ENCODE measurements at places on chromosomes 5 and 9.

DNA sequence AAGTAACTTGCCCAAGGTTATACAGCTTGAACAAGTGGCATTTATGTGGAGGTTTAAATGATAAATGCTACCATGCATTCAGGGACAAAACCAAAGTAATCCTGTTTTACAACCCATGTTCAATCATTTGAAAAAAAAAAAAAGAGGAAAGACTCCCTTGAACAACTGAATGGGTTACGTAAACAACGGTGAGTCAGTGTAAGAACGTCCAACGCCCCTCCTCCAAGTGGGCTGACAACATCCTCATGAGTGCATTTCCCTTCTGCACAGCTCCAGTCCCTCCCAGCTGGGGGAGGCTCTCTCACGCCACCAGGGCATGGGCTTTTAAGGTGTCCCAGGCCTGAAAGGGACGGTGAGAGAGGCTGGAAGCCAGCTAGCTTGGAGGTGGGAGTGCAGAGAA is 90.0 kb downstream of the PRRT1B start:
- no peaks in the 10 kb centered on the region for H3K27me3 ChIP-seq
- H3K4me1 ChIP-seq: peaks cover 20% of the 10 kb centered on the region
- DNase-seq: peak; percentile 91
- peak overlapping the region; percentile 81 for H3K27ac ChIP-seq
- no peak overlapping the region for H3K4me3 ChIP-seq
- H3K36me3 ChIP-seq: peaks cover 66% of the 10 kb centered on the region

GRCh38 chr5:168613396-168613795 is 34.2 kb upstream of the PANK3 start:
- no peak for DNase-seq
- H3K36me3 ChIP-seq: no peaks in the 10 kb centered on the region
- no peaks in the 10 kb centered on the region for H3K27me3 ChIP-seq
- no peak overlapping the region for H3K4me3 ChIP-seq
- peaks cover 6% of the 10 kb centered on the region for H3K4me1 ChIP-seq
- H3K27ac ChIP-seq: no peak overlapping the region

GRCh38 chr5:172699999-172700364 is 58.9 kb downstream of the NEURL1B start:
- H3K27me3 ChIP-seq: peaks cover 13% of the 10 kb centered on the region
- no peaks in the 10 kb centered on the region for H3K36me3 ChIP-seq
- H3K27ac ChIP-seq: no peak overlapping the region
- no peak for DNase-seq
- peaks cover 24% of the 10 kb centered on the region for H3K4me1 ChIP-seq
- no peak overlapping the region for H3K4me3 ChIP-seq

DNA sequence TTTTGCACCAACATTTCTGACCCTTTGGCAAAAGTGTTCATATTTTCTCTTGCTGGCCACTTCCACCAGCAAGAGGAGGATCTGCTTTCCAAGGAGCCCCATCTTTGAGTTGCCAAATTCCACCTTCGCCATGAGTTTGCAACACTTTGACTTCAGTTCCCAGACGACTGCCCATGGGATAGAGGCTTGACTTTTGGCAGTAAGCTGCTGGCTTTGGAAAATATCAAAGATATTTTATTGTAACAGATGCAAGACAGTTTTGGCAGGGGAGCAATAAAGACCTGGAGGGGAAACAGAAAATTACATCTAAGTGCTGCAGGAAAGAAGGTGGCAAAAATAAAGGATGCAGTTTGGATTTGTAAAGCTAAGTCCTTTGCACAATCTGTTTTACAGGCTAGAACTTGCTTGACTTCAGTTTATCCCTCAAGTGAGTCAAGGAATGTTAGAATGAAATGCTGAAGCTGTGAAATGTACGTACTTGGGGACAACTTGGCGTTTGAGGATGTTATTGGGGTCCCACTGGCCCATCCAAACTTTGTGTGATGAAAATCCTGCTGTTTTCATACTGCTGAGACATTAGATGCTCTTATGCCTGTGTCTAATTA is 232.9 kb downstream of the GOLPH3 start:
- no peaks in the 10 kb centered on the region for H3K27me3 ChIP-seq
- H3K27ac ChIP-seq: no peak overlapping the region
- no peak overlapping the region for H3K4me3 ChIP-seq

- no peak overlapping the region for H3K27ac ChIP-seq
- peaks cover 62% of the 10 kb centered on the region for H3K36me3 ChIP-seq
Measured at GRCh38 chr9:133352635-133353340, 3.5 kb downstream of the SURF1 start.

- no peak for DNase-seq
- no peak overlapping the region for H3K4me3 ChIP-seq
- H3K4me1 ChIP-seq: no peaks in the 10 kb centered on the region
- H3K36me3 ChIP-seq: peaks cover 74% of the 10 kb centered on the region
- H3K27ac ChIP-seq: no peak overlapping the region
Measured at GRCh38 chr5:37005252-37005651, 128.7 kb downstream of the NIPBL start.

DNA sequence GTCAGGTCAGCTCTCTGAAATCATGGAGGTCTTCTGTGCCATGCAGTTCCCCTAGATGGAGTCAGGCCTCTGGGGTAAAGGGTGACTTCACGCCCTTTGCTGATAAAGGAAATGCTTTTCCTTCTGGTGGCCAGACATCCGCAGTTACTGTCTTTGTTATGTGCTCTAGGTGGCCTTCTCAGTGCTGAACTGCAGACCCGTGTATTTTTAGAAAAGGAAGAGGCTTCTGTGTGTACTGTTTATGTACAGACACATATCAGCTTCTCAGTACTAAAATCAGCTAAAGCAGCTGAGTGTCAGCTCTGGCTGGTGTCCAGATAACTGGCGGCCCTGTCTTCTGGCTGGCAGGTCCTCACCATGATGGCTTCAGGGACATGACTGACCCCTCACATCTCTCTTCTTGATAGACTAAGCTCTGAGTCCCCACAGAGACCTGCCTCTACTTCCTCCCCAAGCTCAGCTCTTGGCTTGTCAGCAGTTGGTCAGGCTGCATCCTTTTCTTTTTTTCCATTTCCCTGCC is 75.3 kb downstream of the ARHGAP26 start:
- H3K36me3 ChIP-seq: no peaks in the 10 kb centered on the region
- peak overlapping the region; percentile 14 for H3K27ac ChIP-seq
- no peaks in the 10 kb centered on the region for H3K27me3 ChIP-seq

GRCh38 chr5:127995556-127995955 is 88.0 kb upstream of the SLC12A2 start:
- H3K4me1 ChIP-seq: no peaks in the 10 kb centered on the region
- H3K4me3 ChIP-seq: no peak overlapping the region
- H3K27ac ChIP-seq: no peak overlapping the region
- H3K36me3 ChIP-seq: no peaks in the 10 kb centered on the region
- H3K27me3 ChIP-seq: no peaks in the 10 kb centered on the region

- peaks cover 49% of the 10 kb centered on the region for H3K4me1 ChIP-seq
- H3K27ac ChIP-seq: no peak overlapping the region
- no peak overlapping the region for H3K4me3 ChIP-seq
- no peaks in the 10 kb centered on the region for H3K27me3 ChIP-seq
- DNase-seq: no peak
Measured at GRCh38 chr5:68271124-68271523, 55.6 kb downstream of the PIK3R1 start.

- H3K4me1 ChIP-seq: no peaks in the 10 kb centered on the region
- H3K27ac ChIP-seq: no peak overlapping the region
- no peak for DNase-seq
- no peaks in the 10 kb centered on the region for H3K36me3 ChIP-seq
- H3K27me3 ChIP-seq: no peaks in the 10 kb centered on the region
- H3K4me3 ChIP-seq: no peak overlapping the region
Measured at GRCh38 chr9:121312169-121312568, 44.2 kb downstream of the GSN start.

DNA sequence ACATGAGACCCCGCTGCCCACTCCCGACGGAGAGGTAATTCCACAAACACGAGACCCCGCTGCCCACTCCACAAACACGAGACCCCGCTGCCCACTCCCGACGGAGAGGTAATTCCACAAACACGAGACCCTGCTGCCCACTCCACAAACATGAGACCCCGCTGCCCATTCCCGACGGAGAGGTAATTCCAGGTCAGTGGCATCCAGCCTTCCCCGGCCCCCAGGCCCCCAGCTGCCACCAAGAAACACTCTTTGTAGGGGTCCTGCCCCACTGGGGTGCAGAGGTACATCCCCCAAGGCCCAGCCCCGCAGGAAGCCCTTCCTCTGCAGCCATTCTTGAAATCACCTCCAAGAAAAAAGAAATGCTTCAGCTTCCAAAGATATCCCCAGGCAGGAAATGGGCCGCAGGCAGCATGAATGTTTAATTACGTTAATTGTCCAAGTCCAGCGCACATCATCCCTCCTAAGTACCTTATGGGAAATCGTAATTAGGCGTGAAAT is 115.9 kb downstream of the ADAMTS2 start:
- no peak overlapping the region for H3K4me3 ChIP-seq
- no peak overlapping the region for H3K27ac ChIP-seq
- no peaks in the 10 kb centered on the region for H3K4me1 ChIP-seq
- H3K27me3 ChIP-seq: no peaks in the 10 kb centered on the region
- no peaks in the 10 kb centered on the region for H3K36me3 ChIP-seq
- DNase-seq: no peak

GRCh38 chr9:33158843-33159776 is 8.0 kb downstream of the B4GALT1 start:
- peak overlapping the region; percentile 94 for H3K27ac ChIP-seq
- H3K4me3 ChIP-seq: peak overlapping the region; percentile 29
- no peak for DNase-seq

DNA sequence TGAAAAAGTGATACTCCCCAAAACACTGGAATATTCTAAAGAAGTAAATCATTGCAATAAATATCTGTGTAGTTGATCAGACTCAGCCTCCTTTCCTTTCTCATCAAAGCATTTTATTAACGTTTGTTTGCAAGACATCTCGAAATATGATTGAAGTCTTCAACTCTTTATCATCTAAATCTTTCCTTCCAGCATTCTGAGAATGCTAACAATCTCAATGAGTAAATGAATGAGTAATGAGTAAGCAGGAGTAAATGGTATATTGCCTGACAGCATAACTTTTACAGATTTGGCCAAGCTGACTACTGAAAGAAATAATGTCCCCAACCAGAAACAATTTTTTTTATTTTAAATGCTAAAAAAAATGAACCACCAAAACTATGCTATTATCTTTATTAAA is 157.1 kb downstream of the SLCO4C1 start:
- no peak overlapping the region for H3K27ac ChIP-seq
- no peaks in the 10 kb centered on the region for H3K4me1 ChIP-seq
- no peak for DNase-seq
- H3K4me3 ChIP-seq: no peak overlapping the region

DNA sequence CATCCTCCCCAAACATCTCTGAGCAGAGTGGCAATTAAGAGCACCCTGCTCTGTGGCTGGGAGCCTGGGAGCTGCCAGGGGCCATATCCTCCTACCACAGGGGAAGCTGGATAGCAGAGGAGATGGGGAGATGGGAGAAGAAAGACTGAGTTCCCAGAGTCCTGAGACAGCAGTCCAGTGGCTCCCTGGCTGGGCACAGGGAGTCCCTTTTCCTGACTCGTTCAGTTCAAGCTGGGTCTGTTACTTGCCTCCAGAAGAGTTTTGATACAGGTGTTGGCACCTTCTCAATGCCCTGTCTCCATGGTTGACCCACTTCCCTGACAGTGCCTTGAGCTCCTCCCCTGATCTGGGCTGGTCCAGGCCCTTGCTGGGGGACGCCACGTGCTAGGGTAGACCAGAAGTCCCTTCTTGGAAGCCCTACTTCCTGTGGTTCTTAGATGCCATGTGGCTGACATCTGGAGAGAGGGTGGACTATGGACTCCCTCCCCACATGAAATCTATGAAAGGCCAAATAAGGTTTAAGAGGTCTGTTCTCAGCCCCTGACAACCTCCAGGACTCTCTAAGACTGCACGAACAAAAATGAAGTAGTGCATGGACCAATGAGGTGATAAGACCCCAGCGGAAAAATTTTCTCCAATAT is 166.2 kb downstream of the AUH start:
- no peaks in the 10 kb centered on the region for H3K27me3 ChIP-seq
- H3K36me3 ChIP-seq: no peaks in the 10 kb centered on the region
- no peak overlapping the region for H3K27ac ChIP-seq
- peaks cover 29% of the 10 kb centered on the region for H3K4me1 ChIP-seq

GRCh38 chr9:35951736-35952135 is 6.2 kb downstream of the OR2S2 start:
- peaks cover 11% of the 10 kb centered on the region for H3K4me1 ChIP-seq
- no peak overlapping the region for H3K27ac ChIP-seq
- no peak overlapping the region for H3K4me3 ChIP-seq

DNA sequence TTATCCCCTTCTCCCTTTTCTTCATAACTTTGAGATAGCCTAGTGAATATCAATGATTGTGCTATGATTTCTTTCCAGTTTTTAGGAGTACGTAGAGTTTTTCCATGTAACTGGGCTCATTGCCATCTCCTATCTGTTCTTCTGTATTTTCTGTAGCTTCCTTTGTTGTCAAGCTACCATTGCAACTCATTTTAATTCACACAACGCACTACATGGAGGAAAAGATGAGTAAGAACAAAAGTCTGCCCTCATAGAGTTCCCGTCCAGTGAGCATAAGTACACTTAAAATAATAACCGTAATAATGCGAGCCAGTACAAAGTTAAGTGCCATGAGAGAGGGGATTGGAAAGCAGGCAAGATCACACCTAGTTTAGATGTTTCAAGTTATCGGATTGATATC is 177.7 kb downstream of the PAM start:
- H3K4me1 ChIP-seq: no peaks in the 10 kb centered on the region
- no peak for DNase-seq
- H3K4me3 ChIP-seq: no peak overlapping the region
- no peaks in the 10 kb centered on the region for H3K27me3 ChIP-seq
- no peak overlapping the region for H3K27ac ChIP-seq

- H3K4me1 ChIP-seq: no peaks in the 10 kb centered on the region
- no peak for DNase-seq
- no peak overlapping the region for H3K4me3 ChIP-seq
Measured at GRCh38 chr5:143662020-143662419, 149.9 kb upstream of the HMHB1 start.

DNA sequence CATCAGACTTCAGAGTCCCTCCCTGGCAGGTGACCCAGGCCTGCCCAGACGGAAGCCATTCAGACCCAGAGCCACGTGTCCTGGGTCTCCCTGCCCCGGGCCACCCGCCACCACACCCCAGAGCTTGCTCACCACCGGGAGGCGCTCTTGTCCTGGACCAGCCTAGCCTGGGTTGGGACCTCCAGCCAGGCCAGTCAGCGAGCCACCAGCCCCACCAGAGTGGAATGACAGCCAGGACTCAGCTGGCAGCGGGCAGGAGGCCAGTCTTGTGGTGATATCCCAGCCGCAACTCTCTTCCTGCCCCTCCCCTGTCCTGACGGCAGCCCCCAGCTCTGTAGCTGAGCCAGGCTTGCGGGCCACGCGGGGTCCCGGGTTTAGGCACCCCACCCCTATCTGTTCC is 1.7 kb upstream of the PTGDS start:
- H3K4me3 ChIP-seq: peak overlapping the region; percentile 40
- H3K36me3 ChIP-seq: no peaks in the 10 kb centered on the region
- DNase-seq: peak; percentile 26
